Renal cortical epithelial cell (primary cell): ENCODE measurements at places on chromosomes 11 and 22. TPM values are rescaled to one million over a fixed set of nuclear protein-coding genes. Genes with fewer than 3 reads are reported as not detected.

DNA sequence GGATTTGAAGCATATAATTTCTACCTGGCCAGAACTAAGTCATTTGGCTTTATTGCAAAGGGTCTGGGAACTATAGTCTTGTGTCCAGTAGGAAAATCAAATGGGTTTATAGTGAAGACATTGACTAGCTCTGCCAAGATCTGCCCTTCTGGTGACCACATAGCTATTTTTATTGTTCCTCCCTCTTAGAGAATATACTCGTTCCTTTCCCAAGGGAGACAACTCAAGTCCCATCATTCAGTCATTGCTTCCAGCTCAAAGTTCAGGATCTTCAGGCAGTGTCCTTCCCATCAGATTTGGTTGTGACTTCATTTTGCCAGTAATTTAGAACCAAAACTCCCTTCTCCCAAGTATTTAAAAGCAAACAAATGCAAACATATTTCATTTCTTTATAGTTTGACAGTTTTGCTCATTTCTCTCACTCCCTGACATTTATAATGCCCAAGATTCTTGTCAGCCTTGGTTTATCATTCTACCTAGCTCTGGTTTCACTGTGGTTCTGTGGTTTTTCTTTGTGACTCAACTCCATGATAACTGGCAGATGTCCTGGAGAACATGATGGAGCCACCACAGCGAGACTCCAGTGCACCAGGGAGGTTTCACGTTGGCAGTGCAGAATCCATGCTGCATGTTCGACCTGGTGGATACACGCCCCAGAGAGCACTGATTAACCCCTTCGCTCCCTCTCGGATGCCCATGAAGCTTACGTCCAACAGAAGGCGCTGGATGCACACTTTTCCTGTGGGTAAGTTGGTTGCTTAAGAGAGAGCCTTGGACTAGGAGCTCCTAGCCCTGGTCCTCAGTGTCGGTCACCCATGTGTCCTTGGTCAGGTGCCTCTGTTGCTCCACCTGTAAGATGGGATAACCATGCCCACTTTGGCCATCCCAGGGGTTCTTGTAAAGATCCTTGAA lies 64.9 kb downstream of the DEPDC5 start:
- peak; percentile 46 for DNase-seq

DNA sequence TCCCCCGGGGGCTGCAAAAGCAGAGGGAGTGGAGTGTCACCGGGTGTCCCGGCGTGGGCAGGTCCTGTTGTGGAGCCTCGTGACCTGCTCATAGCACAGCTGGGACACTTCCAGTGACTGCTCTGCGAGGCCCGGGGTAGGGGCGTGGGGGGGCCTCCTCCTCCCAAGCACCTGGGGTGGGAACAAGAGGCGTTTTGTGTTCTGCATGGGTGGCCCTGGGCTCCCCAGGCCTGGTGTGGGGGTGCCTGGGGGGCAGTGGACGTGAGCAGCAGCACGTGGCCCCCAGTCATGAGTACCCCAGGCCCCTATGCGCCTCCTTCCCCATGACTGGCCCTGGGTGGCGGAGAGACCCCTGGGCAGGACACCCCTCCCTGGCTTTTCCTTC lies 104.7 kb downstream of the KCNQ1 start:
- DNase-seq: no peak

GRCh38 chr11:113615098-113615497 lies 91.0 kb downstream of the TMPRSS5 start:
- no peak for DNase-seq

DNA sequence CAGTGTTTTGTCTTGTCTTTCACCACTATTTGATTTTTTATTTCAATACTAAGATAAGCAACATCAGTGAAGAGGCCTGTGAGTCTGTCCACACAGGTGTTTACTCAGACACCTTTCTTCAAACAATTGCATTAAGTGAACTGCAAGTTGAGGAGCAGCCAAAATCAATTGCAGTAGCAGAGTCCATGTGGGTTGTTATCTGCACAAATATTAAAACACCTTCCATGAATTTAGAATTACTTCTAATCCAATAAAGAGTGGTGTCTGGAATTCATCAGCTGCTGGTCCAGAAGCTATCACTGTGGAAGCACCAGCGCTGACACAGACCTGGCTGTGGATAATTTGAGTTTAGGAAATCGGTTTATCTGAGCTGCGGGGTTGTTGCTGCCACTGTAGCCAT lies 83.5 kb upstream of the FAT3 start:
- no peak for DNase-seq

TSSK2 gene
- not detected in 2 replicates for total RNA-seq
